Pulmonary artery endothelial cell (primary cell): ENCODE measurements at places on chromosomes 1 and 21. TPM values are rescaled to one million over a fixed set of nuclear protein-coding genes. Genes with fewer than 3 reads are reported as not detected.

The S100A16 gene
- 689 and 738 TPM in 2 replicates for total RNA-seq

The CR1L gene
- not detected in 2 replicates for total RNA-seq

The OR2L2 gene
- total RNA-seq, result 0.07 TPM in 1 of 2 replicates, not detected in the other

The MAP1LC3C gene
- total RNA-seq, result 0.07 and 0.11 TPM in 2 replicates

The BATF3 gene
- total RNA-seq, result 2.6 and 3.0 TPM in 2 replicates

The BARHL2 gene
- total RNA-seq, result not detected in 2 replicates

The OPRD1 gene
- not detected in 2 replicates for total RNA-seq

The RPL5 gene
- 1,217 and 1,908 TPM in 2 replicates for total RNA-seq

The RNU1-3 gene
- under 0.01 TPM in 2 replicates for total RNA-seq

GRCh38 chr1:161238039-161238473 lies at the start of gene NR1I3:
TSS of gene NR1I3 (minus strand) at chr1:161238203. CDS start at chr1:161236565, 1,638 bp downstream.
- DNase-seq, result no peak

- DNase-seq, result no peak
These were observed 45.1 kb downstream of the SCCPDH start for GRCh38 chr1:246769306-246769705.

GRCh38 chr1:86557739-86558138 lies 10.9 kb downstream of the CLCA4 start:
- DNase-seq, result no peak

GRCh38 chr1:52416811-52417210 lies 12.4 kb downstream of the PRPF38A start:
- DNase-seq, result peak; percentile 19

- no peak for DNase-seq
These were observed 21.1 kb downstream of the NCF2 start for GRCh38 chr1:183569141-183569540.

DNA sequence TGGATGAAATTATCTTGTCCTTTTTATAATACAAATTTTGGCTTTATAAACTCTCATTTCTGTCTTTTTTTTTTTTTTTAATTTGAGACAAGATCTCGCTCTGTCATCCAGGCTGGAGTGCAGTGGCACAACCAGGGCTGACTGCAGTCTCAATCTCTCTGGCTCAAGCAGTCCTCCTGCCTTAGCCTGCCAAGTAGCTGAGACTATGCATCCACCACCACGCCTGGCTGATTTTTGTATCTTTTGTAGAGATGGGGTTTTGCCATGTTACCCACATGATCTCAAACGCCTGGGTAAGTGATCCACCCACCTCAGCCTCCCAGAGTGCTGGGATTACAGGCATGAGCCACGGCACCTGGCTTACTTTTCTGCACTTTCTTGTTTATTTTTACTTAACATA lies 7.5 kb downstream of the TOR1AIP1 start:
- DNase-seq, result no peak

- no peak for DNase-seq
These were observed 201.1 kb downstream of the OMA1 start for GRCh38 chr1:58345215-58346035.

DNA sequence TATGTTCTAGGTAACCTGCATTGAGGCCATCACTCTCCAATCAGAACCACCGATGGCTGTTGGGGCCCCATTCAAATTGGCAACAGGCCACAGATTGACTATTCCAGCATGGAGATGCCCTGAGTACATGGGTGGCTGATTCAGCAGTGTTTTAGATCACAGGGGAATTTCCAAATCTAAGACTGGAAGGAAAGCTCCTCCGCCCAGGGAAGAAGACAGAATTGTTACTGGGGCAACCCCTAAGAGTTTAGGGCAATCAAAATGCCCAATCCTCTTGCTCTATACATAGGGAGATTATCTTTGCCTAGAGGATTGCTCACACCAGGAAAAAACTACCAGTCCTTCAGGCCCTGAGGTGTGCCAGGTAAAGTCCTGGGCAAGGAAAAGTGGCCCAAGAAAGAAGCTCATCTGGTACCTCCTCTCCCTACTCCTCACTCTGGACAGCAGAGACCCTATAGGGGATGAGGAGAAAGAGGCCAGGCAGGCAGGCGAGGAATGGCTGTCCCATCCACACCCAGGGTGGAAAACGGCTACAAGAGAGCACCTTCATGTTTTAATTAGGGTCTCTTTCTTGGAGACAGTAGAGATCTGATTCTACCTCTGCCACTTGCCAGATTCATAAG lies 5.8 kb downstream of the S100A8 start:
- DNase-seq, result no peak

DNA sequence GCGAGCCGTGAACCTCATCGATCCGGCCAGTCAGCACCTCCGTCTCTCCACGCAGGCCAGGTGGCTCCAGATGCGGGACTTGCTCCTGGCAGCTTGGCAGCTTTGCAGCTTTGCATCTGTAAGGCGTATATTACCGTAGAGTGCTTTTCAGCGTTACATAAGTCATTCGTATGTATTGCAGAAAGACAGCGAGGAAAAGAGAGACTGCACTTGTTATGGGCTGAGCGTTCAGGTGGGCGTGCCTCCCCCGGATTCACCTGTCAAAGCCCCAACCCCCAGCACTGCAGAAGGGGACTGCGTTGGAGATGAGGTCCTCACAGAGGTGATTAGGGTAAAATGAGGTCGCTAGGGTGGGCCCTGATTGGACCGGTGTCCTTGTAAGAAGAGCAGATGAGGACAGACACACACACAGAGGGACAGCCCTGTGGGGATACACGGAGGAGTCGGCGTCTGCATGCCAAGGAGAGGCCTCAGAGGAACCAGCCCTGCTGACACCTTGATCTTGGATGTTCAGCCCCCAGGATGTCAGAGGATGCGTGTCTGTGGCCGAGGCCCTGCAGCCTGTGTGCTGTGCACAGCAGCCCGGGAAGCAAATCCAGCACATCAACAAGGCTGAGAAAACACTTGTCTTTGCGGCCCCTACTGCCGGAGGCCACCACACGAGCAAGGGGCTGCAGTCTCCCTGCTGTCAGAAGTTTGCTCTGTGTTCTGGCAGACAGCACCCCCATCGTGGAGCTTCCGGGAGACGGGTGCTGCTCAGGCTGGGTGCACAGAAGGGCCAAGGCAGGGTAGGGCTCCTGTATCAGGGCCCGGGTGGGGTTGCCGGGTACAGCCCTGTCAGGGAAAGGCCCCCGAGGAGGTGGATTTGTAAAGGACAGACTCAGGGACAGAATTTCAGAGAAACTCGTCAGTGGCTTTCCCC lies 10.9 kb upstream of the AGPAT3 start:
- DNase-seq, result no peak

DNA sequence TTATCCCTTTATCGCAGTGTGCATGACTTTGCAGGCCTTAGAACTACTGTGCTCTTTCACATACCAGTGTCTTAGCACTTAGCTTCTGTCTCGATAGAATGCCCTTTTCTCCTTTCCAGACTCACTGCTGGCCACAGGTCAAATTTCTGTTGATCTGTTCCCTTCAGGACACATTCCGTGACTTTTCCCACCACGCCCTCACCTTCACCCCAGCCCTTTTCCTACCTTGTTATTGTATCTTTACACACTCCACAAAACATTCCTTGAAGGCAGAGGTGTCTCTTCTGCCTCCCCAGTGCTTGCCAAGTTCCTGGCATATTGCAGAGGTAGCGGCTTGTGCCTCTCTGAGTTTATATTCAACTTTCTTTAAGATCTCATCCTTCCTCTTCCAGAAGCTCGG lies 3.7 kb upstream of the IGSF9 start:
- DNase-seq, result no peak

DNA sequence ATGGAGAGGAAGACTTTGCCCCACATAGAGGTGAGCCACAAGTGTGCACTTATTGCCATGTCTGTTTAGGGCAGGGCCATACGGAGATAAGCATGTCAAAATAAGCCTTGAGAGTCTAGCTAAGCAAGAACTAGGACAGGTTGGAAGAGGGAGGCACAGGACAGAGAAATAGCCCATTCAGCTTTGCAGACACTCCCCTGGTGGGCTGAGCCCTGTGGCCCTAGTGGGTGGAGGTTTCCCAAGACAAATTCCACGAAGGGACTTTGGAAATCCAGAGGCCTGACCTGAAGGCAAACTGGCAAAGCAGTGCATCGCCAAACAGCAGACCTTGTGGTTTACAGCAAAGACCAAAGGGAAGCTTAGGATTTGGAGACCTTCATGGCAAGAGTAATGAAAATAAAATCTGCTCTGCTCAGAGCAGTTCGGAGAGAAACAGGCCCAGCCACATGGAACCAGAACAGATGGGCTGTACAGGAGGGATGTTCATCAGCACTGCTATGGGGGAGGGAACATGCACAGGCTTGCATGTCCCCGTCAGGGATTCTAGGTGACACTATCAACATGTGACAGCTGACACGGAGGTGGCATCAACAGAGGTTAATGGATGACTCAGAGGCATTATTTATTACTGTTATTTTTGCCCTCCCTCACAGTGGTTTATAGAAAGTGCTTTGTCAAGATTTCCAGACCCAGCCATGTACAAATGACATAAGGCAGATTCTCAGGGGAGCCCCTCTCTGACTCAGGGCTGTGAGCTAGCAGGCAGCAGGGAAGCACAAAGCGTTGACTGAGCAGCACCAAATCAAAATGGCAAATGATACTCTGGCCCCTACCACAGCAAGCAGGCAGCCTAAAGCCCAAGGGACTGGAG lies 90.1 kb upstream of the IRF2BP2 start:
- DNase-seq, result no peak

DNA sequence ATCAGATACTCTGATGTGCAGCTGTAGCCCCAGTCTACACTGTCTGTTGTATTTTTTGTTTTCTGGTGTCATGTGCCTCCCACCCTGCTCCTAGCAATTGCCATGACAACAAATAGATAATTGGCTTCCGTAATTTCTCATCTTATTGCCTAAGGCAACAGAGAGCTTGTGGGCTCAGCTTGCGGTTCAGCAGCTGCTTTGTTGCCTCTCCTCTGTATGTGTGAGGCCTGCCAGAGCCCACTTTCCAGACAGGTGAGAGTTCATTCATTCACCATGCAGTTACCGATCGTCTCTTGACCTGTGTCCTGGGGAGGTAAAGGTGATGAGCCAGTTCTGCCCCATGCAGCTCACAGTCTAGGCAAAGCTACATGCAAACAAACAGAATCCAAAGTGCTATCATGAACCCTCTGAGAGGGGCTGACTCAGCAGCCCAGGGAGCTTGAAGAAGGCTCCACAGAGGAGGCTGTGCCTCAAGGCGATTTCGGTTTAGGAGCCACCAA lies 11.9 kb downstream of the LGALS8 start:
- no peak for DNase-seq

DNA sequence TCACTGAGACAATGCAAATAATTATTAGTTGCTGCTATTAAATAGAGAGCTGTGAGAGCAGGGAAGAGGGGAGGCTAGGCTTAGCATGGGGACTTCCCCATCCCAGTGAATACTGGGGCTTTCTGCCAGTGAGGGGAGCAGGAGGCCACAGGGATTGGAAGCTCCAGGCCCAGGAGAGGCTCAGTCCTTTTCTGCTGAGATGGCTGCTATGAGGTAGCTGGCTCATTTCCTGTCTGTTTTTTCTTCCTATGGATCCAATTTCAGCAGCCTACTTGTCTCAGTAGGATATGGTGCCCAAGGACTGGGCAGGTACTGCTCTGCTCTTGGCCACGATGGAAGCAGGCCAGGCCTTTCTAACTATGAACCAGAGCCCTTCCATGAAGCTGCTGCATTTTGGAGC lies 10.0 kb downstream of the STMN1 start:
- no peak for DNase-seq

DNA sequence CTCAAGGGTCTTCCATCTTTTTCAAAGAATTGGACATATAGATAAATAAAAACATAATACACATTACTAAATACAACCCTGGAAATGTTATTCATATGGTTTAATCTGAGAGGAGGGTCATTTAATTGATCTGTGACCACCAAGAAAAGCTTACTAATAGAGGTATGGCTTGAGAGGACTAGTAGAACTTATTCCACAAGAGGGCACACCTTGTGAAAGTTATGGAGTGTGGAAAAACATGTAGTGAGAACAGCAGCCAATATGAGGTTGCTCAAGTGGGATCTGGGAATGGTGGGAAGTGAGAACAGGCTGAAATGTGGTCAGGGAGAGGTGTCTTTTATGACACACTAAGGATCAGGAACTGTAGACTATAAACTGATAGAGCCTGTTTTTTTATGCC lies 973.5 kb upstream of the B3GALT2 start:
- no peak for DNase-seq

GRCh38 chr1:185973645-185974044 lies 239.5 kb downstream of the HMCN1 start:
- no peak for DNase-seq

GRCh38 chr21:45327441-45328197 lies 39.9 kb upstream of the POFUT2 start:
- DNase-seq, result no peak
